ENCODE measurements at places on chromosomes 16 and 17.

DNA sequence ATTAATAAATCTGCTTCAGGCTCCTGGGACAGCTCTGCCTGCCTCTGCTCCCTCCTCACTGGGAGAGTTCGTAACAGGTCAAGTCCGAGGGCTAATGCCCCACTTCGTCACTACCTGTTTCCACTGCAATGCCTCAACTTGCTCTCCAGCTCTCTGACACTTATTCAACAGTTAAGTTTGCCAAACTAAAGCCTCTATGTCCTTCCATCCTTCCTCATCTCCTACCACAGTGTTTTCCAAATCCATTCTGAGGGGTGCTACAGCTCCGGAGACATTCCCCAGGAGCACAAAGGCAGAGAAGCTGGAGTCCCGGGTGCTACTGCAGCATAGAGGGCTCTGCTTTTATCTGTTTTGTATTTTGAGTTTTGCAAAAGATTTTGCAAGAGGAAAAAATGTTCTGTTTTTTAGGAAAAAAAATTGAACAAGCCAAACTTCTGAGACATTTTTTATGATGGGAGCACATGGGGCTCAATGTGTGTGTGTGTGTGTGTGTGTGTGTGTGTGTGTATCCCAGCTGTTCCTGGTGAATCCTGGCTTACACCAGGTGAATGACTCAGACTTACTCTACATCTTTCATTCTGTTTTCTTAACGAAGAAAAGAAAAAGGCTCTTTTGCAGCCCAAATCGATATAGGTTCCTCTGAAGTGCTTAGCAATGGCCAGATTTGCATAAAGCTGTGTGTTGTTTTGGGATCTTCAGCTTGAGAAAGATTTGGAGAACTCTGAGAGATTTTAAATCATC lies 46.1 kb upstream of the MYOCD start:
- no peak for DNase-seq

- no peak for DNase-seq
These were observed 2.6 kb downstream of the GIT1 start for GRCh38 chr17:29586676-29587469.

DNA sequence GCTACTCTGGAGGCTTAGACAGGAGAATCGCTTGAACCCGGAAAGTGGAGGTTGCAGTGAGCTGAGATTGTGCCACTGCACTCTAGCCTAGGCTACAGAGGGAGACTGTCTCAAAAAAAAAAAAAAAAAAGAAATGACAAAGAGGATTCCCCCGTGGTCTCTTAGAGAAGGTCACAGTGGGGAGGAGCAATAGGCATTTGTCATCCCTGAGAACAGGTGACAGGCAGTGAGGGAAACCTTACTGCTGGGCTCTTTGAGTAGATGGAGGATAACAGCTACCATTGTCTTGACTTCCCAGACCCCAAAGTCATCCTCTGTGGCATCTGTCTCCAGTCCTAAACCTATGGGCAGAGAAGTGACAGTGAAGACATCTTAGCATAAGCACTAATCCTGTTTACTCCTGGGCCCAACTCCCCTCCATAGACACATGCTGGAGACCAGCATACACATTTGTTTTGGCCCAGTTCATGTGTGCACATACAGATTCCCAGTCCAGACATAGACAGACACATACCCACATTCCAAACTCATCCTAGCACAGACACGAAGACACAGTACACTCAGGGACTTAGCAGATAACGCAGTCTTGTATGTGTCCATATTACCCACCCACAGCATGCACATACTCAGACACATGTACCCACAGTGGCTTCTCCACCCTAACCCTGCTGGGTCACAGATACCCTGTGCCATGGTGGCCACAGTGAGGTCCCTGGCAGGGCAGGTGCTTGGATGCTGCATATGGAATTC lies 2.7 kb downstream of the ESRP2 start:
- DNase-seq = no peak

GRCh38 chr16:57957673-57958392 lies 13.1 kb downstream of the CNGB1 start:
- DNase-seq = no peak

DNA sequence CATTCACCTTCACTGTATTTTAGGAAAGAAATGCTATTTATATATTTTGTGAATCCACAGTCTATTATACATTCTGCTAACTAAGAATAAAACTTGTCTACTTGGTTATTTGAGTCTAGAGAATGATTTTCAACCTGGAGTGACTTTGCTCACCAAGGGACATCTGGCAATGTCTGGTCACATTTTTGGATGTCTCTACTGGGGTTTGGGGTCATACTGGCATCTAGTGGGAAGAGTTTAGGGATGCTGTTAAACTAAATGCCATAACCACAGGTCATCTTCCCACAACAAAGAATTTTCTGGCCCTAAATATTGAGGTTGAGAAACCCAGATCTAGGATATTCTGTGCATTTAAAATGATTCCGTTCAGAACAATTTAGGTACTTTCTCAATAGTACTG lies 26.0 kb downstream of the KCNJ16 start:
- peak; percentile 9 for DNase-seq

DNA sequence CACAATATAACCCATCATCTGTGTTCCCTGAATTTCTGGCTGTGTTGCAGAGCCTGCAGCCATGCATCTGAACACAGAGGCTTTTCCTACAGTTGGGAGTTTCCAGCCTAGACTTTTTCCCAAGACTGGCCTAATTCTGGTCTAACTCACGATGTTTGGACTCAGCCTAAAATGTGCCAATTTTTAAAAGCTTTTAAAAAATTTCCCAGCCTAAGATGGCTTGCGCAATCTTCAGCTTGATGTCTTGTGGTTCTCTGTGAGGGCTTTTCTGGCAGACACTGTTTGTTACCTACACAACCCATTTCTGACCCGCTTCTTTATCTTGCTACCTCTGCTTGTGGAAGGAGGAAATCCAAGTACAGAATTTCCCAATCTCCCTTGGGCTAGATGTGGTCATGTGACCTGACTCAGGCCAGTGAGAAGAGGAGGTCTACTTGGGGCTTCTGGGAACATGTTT lies 72.7 kb upstream of the GAS7 start:
- no peak for DNase-seq

- no peak for DNase-seq
These were observed 345.3 kb upstream of the TNRC6C start for GRCh38 chr17:77613218-77613617.

DNA sequence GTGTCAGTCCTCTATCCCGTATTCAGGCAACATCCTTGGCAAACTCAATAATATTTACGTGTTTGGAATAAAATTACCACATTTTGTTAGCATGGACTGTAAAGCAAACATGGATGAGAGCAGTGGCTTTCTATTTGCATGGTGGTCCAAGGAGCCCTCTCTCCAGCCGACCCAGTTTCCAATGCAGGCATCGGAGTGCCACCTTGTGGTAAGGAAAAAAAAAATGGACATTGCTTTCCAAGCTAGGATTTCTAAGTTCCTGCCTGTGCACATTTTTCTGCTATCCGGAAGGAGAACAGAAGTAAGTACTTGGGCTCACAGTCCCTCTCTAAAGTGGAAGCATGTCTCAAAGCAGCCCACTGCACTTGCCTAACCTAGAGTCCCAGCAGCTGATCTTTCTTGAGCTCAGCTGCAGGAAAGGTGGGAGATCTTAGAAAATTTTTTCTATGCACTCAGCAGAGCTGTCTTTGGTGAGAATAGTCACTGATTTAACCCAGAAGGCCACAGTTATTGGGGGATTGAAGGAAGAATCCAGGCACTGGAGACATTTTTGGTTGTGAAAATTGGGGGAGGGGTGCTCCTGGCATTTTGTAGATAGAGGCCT lies 46.0 kb upstream of the ERCC4 start:
- no peak for DNase-seq

GRCh38 chr17:73623247-73623646 lies 21.0 kb downstream of the SDK2 start:
- DNase-seq = no peak

- DNase-seq = no peak
These were observed 46.5 kb upstream of the SLC47A1 start for GRCh38 chr17:19487024-19487600.

- DNase-seq = peak; percentile 5
These were observed 76.7 kb upstream of the CBX4 start for GRCh38 chr17:79915850-79916430.

- DNase-seq = no peak
These were observed 12.7 kb upstream of the IGFBP4 start for GRCh38 chr17:40430272-40431230.
